Fibroblast of lung (primary cell): ENCODE measurements at places on chromosomes 6 and 20. TPM values are rescaled to one million over a fixed set of nuclear protein-coding genes. Genes with fewer than 3 reads are reported as not detected.

GRCh38 chr6:2666906-2667575 is 83.7 kb downstream of the MYLK4 start:
- no peak for DNase-seq
- H3K27ac ChIP-seq: no peak overlapping the region
- no peak overlapping the region for H3K4me3 ChIP-seq
- no peaks in the 10 kb centered on the region for H3K27me3 ChIP-seq

- no peaks in the 10 kb centered on the region for H3K4me1 ChIP-seq
- H3K4me3 ChIP-seq: no peak overlapping the region
- H3K27ac ChIP-seq: no peak overlapping the region
- H3K27me3 ChIP-seq: no peaks in the 10 kb centered on the region
- no peak for DNase-seq
Measured at GRCh38 chr6:134315974-134316441, 1.9 kb downstream of the SGK1 start.

GRCh38 chr20:62143957-62144825 is 622 bp downstream of the SS18L1 start:
- peaks cover 2% of the 10 kb centered on the region for H3K4me1 ChIP-seq
- H3K36me3 ChIP-seq: peaks cover 10% of the 10 kb centered on the region
- peak overlapping the region; percentile 73 for H3K4me3 ChIP-seq
- DNase-seq: peak; percentile 70

DNA sequence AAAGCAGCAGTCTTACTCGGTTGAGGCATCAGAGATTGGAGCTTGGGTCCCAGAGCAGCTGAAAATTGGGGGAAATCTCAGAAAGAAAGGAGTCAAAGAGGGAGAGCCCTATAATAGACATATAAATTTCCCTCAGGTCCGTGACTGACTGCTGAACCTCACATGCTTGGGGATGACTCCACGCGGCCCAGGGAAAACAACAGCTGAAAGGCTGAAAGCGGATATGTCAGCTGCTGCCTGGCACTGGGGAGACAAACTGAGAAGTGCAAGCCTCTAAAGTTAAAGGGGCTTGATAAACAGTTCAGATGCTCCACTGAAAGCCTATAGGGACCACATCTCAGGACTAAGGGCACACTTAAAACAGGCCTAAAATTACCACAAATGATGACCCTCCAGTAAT is 255.9 kb upstream of the RIN2 start:
- no peaks in the 10 kb centered on the region for H3K4me1 ChIP-seq
- H3K27me3 ChIP-seq: no peaks in the 10 kb centered on the region

DNA sequence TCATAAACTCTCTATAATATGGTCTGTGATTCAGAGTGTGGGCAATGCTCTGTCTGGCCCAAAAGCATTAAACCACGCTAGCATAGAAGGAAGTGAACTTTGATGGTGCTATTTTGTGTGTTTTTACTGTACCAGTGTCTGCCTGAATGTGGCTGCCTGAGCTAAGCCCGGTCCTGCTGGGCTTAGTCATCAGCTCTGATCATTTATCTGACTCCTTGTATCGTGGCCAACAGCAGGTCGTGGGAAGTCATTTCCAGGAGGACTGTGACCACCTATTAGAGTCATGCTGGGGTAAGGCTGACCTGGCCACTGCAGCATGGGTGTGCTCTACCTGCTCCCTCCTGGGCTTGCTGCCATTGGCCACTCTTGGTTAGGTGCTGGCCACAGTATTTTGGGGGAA is 239.1 kb upstream of the CEP162 start:
- H3K4me3 ChIP-seq: no peak overlapping the region
- no peaks in the 10 kb centered on the region for H3K36me3 ChIP-seq
- H3K27me3 ChIP-seq: no peaks in the 10 kb centered on the region
- no peak overlapping the region for H3K27ac ChIP-seq
- peak; percentile 38 for DNase-seq

- no peak for DNase-seq
- no peaks in the 10 kb centered on the region for H3K36me3 ChIP-seq
- no peaks in the 10 kb centered on the region for H3K27me3 ChIP-seq
- H3K4me1 ChIP-seq: no peaks in the 10 kb centered on the region
Measured at GRCh38 chr6:138572885-138573284, 73.6 kb upstream of the NHSL1 start.

UNC5CL gene
- total RNA-seq: 0.17 and 0.26 TPM in 2 replicates

- no peaks in the 10 kb centered on the region for H3K36me3 ChIP-seq
- no peak overlapping the region for H3K4me3 ChIP-seq
- DNase-seq: peak; percentile 54
- no peaks in the 10 kb centered on the region for H3K27me3 ChIP-seq
Measured at GRCh38 chr6:75751443-75751842, 2.4 kb downstream of the MYO6 start.
